Left ventricle myocardium superior (tissue), 1 donor: ENCODE measurements at places on chromosomes 4 and X. TPM values are rescaled to one million over a fixed set of nuclear protein-coding genes. Genes with fewer than 3 reads are reported as not detected.

- no peak for DNase-seq
These were observed 23.2 kb downstream of the IL15 start for GRCh38 chr4:141659539-141659938.

DNA sequence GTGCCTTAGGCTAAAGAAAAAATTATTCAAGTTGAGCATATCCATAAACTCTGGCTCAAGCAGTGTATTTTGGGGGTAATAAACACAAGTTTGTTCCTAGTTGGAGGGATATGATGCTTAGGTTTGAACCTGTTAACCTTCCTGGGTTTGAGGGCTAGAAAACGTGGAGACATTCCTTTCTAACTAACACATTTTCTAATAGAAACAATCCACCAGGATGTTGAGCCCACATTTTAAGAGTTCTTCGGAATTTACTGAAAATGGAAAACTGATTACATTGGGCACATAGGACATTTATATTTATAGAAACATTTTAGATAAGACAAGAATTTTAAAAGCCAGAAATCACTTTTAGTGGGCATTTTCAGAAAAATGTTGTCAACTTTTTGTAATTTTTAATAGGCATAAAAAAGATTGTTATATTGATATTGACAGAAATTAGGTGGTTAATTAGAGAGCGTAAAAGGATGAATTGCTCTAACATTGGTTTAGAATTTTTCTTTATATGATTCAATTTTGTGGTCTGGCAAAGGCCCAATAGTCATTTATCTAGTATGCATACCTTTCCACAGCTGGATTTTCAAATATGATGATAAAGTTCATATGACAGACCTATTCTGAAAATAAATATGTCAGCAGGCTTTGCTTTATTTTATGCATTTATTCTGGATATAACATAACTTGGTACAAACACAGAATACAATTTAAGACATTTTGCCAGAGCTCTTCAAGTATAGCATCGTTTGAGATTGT lies 49.2 kb downstream of the CEP44 start:
- DNase-seq, result no peak

- DNase-seq, result no peak
These were observed 60.0 kb downstream of the PDHA1 start for GRCh38 chrX:19403696-19404095.

DNA sequence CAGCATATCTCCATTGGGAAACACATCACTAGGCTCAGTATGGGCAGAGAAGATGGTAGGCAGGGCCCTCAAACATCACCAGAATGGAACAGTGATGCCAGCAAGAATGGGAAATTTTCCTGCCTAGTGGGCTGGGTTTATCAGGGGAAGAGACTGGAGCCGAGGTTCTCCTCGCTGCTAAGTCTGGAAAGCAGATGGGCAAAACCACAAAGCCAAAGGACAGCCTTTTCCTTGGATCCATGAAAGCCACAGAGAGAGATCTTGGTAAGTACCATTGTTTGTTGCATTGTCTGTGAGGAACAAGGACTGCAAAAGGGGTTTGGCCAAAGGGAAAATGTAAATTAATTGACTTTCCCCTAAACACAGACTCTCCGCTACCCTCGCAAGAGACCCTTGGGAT lies 80.1 kb downstream of the ATG4A start:
- DNase-seq, result no peak

DNA sequence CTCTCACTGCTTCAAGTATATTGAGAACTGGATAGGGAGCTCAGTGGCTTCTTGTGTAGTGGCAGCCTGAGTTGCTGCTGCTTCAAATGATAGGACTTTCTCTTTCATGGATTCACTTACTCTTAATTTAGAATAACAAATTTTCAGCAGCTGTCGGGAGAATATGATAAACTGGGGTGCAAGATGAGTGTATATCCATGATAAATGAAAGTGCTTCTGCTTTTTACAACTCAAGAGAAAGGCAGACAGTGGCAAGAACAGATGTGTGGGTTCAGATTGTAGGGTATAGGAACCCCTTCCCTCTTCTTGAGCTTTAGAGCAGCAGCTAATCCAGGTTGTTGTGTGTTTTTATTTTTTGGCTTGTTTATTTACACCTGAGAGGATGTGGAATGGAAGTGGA lies 1.0 kb downstream of the SH3BGRL start:
- no peak for DNase-seq

DNA sequence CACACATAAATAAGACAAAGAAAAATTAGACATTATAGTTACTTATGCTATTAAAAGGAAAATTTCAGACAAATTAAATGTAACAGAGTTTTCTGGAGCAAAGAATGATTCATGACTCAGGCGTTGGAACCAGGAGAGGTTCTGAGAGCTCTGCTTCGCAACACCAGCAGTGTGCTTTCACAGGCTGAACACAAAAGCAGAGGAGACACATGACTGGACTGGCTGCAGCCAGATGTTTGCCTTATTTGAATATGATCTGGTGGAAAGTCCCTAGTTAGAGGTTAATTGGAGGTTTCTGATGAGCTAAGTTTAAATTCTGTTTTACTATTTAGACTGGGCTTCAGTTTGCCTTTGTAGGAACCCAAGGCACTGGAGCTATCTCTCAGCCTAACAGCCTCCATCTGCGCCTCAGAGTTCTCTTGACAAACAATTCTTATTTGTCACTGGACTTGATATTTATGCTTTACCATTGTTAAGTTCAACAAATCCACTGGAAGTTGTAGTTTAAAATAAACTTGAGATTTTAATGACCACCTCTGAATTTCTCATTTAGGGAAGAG lies 16.2 kb downstream of the BOD1L1 start:
- no peak for DNase-seq

DNA sequence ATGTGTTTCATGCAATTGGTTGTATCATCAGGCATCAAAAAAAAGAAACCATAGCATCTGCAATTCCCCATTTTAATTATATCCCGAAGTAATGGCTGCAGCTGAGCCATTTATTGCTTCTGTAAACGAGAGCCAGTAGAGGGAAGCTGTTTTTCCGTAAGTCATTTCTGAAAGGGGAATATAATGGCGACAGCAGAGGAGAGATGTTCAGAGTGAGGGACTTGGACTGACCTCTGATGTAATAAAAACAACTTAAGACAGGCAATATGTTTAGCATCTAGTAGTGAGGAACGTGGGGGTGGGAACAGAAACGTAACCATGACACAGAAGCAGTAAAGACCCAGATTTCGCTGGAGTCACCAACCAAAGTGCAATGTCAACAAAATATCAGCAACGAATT lies 31.5 kb upstream of the NAA11 start:
- DNase-seq, result no peak

- DNase-seq, result no peak
These were observed 1685.3 kb downstream of the STIM2 start for GRCh38 chr4:28545986-28546385.

DNA sequence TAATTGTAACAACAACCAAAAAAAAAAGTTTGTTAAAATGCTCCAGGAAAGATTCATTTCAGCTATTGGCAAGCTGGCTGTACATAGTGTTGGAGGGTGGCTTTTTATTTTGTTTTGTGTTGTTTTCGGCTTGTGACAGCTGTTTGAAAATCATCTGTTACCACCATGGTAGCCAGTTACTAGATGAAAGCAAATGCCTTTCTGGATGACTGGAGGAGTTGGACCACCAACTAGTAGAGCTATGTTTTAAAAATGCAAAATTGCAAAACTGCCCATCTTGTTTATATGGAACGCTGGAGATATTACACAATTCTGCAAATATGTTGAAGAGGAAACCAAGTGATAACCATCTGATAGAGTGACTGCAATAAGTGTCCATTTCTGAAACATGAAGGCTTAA lies 53.2 kb upstream of the TNIP3 start:
- no peak for DNase-seq

- no peak for DNase-seq
These were observed 57.3 kb downstream of the ABCG2 start for GRCh38 chr4:88101165-88101564.

- no peak for DNase-seq
These were observed 38.5 kb upstream of the HERC5 start for GRCh38 chr4:88418411-88418810.

GRCh38 chr4:23382879-23383278 lies 507.0 kb downstream of the PPARGC1A start:
- DNase-seq, result no peak

- no peak for DNase-seq
These were observed 175.6 kb upstream of the MAGEB2 start for GRCh38 chrX:30039768-30040167.

DNA sequence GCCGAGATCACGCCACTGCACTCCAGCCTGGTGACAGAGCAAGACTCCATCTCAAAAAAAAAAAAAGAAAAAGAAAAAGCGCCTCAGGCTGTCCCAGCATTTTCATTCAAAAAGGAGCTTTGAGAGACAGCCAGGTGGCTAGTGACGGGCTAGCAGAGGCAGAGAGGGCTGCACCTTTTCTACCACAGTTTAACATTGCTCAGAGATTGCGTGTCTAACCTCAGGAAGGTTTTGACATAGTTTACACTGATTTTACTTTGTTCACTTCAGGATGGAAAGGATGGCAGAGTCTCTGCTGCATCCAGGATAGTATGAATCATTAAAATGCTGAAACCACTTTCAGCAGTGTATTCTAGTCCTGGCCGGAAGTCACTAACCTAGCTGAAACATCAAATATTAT lies 28.1 kb downstream of the ZFP42 start:
- DNase-seq, result no peak

- DNase-seq, result peak; percentile 88
These were observed at the start of gene IDUA for GRCh38 chr4:986879-987623. IDUA (plus strand) TSS chr4:987044; CDS start chr4:987085, 41 bp downstream.

DNA sequence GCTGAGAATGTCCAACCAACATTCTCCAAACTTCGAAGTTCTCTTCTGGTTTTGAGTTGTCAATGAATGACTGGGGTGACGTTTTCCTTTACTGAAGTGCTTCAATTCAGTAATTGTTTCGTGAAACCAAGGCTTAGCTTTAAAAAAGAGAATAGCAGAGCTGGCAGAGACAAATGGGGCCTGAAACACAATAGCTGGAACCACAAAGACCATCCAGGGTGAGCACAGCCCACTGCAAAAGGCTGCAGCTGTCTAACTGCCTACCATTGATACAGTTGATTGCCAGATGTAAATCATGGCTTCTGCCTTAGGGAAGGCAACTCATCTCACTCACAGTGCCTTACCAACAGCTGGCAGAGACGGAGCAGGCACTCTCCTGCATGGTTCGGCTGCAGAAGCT lies 78.7 kb upstream of the ZNF518B start:
- DNase-seq, result no peak

Gene KLKB1
- 1.1 TPM for total RNA-seq

Gene SHROOM4
- 8.9 TPM for total RNA-seq

Gene ZFYVE28
- 5.6 TPM for total RNA-seq

Gene SFRP2
- total RNA-seq, result 1.4 TPM

Gene XIAP
- 30.4 TPM for total RNA-seq

Gene ZRSR2
- 7.3 TPM for total RNA-seq

Gene MXD4
- total RNA-seq, result 44.0 TPM

Gene GPR34
- 8.6 TPM for total RNA-seq

Gene HSD17B13
- 0.15 TPM for total RNA-seq
